ENCODE measurements at places on chromosomes 12 and 14.
A peak's percentile ranks its signal among the peaks of the same experiment; 100 is the strongest.

DNA sequence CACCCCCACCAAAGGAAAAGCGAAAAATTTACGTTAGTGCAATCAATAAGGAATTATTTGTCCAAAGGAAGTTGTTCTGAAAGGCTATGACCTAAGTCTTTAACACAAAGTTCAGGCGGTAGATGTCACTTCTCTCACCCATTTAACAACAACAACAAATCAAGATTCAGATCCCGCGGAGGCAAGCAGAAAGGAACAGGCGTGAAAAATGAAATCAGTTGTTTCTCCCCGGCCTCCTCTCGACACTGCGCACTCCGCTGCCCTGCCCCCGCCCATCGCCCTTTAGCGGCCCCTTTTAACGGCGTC is 1.4 kb downstream of the DENND5B start:
- DNase-seq = no peak

- no peak for DNase-seq
Observed at GRCh38 chr12:71756054-71756690, 1.5 kb downstream of the RAB21 start.

DNA sequence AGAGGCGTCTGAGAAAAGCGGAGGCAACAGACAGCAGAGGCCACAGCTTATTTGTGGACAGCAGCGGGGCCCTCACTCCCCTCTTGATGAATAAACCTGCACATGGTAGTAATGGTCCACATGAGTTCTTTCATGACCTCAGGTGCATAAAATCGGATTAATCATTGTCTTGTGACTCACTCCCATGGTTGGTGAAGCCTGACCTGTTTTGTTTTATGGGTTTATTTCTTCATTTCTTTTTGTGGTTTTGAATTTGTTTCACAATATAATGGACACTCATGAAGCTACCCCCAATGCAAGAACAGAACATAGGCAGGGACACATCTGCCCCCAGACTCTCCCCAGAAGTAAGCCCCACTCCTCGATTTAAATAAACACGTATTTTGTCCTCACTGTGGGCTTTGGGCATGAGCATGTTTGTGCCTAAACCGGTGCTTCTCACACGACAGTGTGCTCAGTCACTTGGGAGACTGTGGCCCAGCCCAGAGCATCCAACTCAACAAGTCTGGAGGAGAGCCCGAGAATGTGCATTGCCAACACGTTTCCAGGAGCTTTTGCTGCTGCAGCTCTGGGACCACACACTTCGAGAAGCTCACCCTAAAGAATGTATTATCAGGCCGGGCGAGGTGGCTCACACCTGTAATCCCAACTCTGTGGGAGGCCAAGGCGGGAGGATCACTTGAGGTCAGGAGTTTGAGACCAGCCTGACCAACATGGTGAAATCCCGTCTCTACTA is 116.1 kb downstream of the SCARB1 start:
- DNase-seq = no peak

GRCh38 chr14:91568626-91569025 is 58.5 kb upstream of the PPP4R3A start:
- DNase-seq = no peak

DNA sequence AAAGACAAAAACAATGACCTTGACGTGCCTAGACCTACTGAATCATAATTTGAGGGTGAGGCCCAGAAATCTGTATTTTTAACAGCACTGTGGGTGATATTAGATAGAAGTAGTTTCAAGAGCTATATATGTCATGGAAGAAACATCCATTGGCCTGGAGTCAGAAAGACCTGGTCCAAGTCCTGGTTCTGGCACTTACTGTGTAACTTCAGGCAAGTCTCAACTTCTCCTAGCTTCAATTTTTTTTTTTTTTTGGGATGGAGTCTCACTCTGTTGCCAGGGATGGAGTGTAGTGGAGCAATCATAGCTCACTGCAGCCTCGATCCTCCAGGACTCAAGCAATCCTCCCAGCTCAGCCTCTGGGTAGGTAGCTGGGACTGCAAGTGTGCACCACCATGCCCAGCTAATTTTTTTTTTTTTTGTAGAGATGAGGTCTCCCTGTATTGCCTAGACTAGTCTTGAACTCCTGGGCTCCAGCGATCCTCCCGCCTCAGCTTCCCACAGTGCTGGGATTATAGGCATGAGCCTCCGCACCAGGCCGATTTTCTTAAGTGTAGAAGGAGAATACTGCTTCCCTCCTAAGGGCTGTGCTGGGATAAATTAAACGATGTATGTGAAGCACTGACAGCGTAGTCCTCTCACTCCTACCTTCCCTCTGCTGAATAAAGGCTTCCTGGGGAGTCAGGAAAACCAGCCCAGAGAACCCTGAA is 14.3 kb upstream of the GPX2 start:
- DNase-seq = no peak

- no peak for DNase-seq
Observed at GRCh38 chr12:26271889-26272492, 76.6 kb downstream of the SSPN start.

- DNase-seq = no peak
Observed at GRCh38 chr14:20498622-20499021, 6.7 kb upstream of the RNASE10 start.

DNA sequence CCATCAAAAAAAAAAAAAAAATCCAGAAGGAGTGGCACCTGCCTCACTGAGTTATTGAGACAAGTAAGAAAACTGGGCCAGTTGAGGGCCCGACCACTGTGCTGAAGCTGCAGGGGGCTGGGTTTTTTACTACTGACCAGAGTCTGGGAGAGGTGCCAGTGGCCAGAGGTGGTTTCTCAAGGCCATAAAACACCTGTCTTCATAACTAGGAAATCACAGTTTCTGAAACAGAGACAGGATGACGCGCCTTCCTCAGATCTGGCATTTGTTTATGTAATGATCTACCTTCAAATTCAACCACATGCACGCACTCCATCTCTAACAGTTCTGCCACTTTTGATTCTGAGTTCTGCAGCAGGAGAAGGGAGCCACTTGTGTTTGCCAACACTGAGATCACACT is 12.7 kb downstream of the TSPAN11 start:
- DNase-seq = peak; percentile 63

GRCh38 chr14:58666737-58667136 is 29.0 kb downstream of the DACT1 start:
- DNase-seq = no peak

- no peak for DNase-seq
Observed at GRCh38 chr14:88931321-88932110, 107.1 kb downstream of the TTC8 start.

- no peak for DNase-seq
Observed at GRCh38 chr14:93269341-93270068, 62.4 kb downstream of the UBR7 start.

DNA sequence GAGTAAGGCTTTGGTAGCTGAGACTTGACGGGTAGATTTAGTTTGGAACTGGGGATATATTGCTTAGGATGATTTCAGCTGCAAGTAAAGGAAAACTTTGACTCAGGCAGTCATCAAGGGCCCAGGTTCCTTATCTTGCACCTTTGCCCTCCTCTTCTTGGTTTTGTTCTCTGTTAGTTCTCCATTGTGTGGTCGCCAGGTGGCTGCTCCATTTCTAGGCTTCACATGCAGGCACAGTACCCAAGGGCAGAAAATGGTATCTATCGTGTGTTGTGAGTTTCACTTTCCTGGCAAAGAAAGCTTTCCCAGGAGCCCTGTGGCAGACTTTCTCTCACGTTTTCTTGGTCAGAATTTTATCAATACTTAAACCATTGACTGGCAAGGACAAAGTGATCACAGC is 50.8 kb downstream of the VRK1 start:
- no peak for DNase-seq

DNA sequence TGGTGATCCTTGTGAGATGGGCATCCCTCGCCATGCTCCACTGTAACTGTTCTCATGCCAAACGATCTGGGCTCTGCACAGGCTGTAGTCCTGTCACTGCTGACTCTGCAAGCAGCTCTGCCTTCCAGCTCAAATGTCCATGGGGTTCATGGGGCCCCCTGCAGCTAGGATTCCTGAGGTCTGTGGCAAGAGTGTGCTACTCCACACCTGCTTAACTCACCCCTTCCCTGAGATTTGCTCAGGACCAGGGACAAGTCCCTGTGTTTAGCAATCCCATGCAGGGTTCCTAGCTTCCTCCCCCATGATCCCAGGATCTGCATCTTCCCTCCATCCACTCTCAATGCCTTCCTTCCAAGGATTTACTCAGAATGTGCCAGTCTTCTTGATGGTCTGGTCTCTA is 241.0 kb downstream of the ASCL1 start:
- no peak for DNase-seq

DNA sequence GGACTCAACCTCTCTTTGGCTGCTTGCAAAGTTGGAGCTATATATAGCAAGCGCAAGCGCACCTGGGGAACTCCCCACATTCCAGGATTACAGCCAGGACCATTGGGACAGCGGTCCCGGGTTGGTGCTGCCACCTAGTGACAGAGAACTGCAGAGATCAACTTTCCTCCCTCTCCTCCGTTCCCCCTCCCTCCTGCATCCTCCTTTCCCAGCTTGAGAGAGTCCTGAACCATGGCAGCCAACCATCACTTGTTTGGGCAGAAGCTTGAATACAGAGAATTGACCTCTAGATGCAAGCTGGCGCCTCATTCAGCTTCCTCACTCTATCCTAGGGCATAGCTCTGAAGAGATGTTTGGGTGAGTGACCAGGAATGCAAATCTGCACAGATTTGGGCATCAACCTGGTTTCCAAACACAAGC is 17.4 kb upstream of the FLVCR2 start:
- DNase-seq = no peak

DNA sequence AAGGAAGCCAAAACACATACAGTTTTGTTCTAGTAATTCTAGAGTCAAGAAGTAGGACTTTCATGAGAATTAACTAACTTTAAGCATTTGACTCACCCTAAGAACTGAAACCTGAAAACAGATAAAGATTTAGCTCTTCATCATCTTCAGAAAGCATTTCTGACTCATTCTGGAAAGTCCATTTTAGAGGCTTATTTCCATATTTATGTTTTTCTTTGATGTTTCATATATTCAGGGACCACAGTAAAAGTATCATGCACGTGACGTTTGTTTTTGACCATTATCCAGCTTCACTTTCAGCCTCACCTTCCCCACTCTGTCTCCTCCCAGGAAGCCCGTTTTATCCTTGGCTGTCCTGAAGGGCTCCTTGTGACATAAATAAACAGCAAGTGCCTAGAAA is 79.2 kb downstream of the MDGA2 start:
- no peak for DNase-seq

DNA sequence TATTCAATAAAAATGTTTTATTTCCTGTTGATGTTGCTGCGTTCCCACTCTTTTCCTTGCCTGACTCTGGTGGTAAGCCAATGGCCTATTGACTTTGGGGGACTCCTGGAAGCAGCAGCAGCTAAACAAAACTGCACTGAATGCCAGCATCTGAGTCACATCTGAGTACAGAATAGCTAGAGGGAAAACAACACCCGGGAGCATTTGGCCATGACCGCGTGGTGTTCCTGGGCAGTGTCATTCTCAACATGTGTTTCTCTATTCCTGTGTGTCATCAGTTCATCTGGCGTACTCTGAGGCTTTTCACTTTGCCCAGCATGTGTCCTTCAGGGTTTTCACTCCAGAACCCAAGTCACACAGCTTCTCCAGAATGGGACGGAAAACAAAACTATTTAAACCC is 238.8 kb downstream of the PAWR start:
- DNase-seq = peak; percentile 84

DNA sequence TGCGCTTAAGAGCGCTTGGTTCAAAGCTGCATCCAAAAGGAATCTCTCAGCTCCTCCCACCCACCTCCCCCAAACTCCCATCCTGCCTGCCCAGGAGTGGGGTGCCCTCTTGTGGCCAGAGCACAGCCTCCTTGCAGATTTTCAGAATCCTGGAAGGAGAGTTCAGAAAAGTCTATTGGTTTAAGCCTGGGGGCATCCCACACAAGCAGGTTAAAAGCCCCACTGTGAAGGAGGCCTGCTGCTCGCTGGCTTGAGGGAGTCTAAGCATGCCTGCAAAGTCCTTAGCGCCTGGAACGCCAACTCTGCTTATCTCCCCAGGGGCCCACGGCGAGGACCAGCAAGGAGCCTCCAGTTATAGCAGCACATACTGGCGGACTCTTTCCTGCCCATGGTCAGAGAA is 297.1 kb downstream of the KSR2 start:
- no peak for DNase-seq

DNA sequence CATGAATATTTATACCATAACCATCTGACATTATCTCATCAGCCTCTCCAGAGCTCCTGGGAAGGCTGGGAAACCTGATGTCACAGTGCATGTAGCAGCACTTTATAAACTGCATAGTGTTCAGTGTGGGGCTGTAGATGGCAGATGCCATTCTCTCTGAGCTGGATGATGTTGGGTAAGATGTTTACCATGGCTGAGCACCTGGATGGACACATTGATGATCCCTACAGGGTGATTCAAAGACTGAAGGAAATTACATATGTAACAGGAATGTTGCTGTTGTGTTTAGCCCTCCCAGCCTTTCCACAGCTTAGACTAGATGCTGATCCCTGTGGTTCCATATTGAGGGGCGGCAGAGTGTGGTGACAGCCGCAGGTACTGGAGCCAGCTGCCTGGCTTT is 37.4 kb downstream of the IFT43 start:
- DNase-seq = no peak

DNA sequence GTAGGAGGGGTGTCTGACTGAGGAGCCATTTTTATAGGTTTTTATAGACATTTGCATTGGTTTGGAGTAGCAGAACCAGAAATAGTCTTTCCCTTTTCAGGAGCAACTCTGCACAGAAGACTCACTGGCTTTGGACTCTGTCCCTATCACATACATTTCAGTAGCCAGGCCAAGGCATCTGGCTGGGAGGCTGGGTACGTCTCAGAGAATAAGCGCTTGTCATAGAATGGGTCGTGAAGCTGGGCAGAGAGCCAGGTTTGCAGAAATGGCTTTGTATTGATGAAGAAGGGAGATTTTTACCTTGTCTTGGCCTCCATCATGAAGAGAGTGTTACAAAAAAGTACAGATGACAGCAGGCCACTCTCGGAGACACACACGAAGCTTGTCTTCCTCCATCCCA is 98.6 kb downstream of the CACNA1C start:
- DNase-seq = no peak

DNA sequence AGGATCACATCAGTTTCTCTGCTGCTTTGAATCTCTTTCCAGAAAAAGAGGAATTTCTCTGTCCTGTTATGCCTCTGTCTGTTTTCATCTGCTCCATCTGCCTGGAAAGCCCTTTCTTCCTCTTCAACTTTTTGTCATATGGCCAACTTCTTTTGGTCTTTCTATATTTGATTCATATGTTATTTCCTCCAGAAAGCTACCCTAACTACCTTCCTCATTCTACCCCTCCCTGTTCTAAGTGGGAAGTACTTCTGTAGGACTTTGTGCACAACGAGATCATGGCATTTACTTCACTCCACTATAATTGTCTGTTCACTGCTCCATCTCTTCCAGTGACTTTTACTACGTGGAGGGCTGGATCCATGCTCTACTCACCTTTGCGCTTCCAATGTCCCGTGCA is 5.9 kb downstream of the CLEC4D start:
- DNase-seq = no peak

DNA sequence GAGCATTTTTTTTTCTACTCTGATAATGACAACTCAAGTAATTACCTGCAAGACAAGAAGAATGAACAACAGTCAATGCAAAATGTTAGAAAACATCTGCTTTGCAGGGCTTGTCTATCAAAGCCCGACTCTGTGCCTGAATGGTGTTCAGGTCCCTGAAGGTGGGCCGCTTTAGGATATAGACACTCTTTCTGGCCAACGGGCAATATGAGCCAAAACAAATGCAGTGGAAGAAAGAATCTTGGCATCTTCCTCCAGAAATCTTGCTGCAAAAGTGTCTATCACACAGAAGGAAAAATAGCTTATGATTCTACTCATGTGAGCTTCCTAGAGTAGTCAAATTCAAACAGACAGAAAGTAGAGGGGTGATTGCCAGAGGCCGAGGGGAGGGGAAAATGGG is 32.7 kb downstream of the FOS start:
- DNase-seq = no peak

Measured in coronary artery (tissue), 2 donors.